ENCODE measurements at places on chromosomes 1 and 21. TPM values are rescaled to one million over a fixed set of nuclear protein-coding genes. Genes with fewer than 3 reads are reported as not detected.

Gene C1orf87
- total RNA-seq, result not detected

Gene CLEC20A
- not detected for total RNA-seq

Gene IL23R
- not detected for total RNA-seq

Gene OLIG1
- not detected for total RNA-seq

Gene UMODL1
- not detected for total RNA-seq

Gene NPHP4
- 5.5 TPM for total RNA-seq

Gene FAM177B
- not detected for total RNA-seq

Gene TAS1R1
- total RNA-seq, result not detected

Gene DIO1
- not detected for total RNA-seq

Gene C1QTNF12
- total RNA-seq, result 1.2 TPM

Gene RAB7B
- 1.1 TPM for total RNA-seq

Gene HSD3B2
- total RNA-seq, result not detected

Gene UBE2U
- total RNA-seq, result not detected

Gene DNAJC16
- total RNA-seq, result 4.3 TPM

Gene KRTAP10-10
- total RNA-seq, result not detected

Gene AIM2
- total RNA-seq, result not detected

Gene GPR153
- 4.1 TPM for total RNA-seq

Gene TRPM2
- total RNA-seq, result 6.7 TPM

Gene ZNF593
- total RNA-seq, result 70.1 TPM

Gene LRRC3
- 1.7 TPM for total RNA-seq

Gene PRRX1
- total RNA-seq, result not detected
